AG04450 (cell line): ENCODE measurements at places on chromosomes 5 and 9. TPM values are rescaled to one million over a fixed set of nuclear protein-coding genes. Genes with fewer than 3 reads are reported as not detected.

Gene IFNB1
- polyA plus RNA-seq: not detected in 2 replicates

Gene OR13C9
- not detected in 2 replicates for polyA plus RNA-seq

Gene TLE4
- 42.2 and 53.4 TPM in 2 replicates for polyA plus RNA-seq

Gene MSMP
- not detected in 2 replicates for polyA plus RNA-seq

Gene ADGRV1
- 0.06 TPM in 1 of 2 replicates, not detected in the other for polyA plus RNA-seq
